ENCODE measurements at places on chromosomes 13 and 19.

DNA sequence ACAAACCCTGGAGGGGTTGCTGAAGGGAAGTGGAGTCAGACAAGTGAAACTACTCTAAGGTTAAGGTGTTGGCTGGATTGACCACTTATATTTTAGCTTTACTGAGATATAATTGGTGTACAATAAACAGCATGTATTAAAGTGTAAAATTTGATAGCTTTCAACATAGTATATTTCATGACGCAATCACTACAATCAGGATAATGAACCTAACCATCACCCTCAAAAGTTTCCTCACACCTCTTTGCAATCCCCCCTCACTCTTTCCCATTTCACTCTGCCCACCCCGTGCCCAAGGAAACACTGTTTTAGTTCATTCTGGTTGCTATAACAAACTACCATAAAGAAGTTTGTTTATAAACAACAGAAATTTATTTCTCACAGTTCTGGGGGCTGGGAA lies 508.0 kb downstream of the FGF9 start:
- no peak for DNase-seq

DNA sequence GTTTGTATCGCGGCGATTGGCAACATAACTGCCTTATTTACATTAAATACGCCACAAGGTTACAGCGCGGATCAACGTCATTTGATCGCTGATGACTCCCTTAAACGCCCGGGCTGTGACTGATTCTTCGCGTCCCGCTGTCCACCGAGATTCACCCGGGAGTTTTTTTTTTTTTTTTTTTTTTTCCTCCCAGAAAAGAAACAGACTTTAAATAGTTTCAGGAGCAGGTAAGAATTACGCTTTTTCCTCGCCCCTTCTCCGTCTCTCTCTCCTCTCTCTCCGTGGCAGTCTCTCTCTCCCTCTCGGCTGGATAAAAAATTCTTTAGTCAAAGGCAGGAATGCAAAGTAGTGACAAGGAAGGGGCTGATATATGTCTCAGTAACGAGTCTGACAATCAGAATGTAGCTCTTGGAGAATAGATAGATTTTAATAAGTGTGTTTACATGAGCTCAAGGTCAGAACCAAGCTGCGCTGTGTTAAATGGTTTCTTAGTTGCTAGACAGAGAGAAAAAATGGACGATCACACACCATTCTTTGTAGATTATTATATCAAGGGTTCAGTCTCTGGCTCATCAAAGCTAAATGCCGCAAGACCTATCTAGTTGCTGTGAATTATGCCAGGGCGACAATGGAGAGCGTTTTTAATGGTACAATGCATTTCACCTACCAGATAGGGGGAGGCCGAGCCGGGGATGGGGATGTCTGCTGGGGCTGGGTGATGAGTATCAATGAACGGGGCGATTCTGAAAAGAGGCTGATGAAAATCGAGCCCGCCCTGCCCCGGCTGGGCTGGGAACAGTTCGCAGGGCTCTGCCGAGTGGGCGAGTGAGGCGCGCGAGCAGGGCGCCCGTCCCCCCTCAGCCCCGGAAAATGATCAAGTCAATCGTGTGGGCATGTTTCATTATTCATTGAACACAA lies 147.2 kb upstream of the ZNF536 start:
- DNase-seq: no peak

GRCh38 chr19:16013851-16014840 lies 62.1 kb upstream of the TPM4 start:
- no peak for DNase-seq

GRCh38 chr19:29715701-29716581 lies 880 bp upstream of the C19orf12 start:
- DNase-seq: no peak

All from kidney epithelial cell (primary cell).